ENCODE measurements at places on chromosomes 11 and 22.
A peak's percentile ranks its signal among the peaks of the same experiment; 100 is the strongest.

DNA sequence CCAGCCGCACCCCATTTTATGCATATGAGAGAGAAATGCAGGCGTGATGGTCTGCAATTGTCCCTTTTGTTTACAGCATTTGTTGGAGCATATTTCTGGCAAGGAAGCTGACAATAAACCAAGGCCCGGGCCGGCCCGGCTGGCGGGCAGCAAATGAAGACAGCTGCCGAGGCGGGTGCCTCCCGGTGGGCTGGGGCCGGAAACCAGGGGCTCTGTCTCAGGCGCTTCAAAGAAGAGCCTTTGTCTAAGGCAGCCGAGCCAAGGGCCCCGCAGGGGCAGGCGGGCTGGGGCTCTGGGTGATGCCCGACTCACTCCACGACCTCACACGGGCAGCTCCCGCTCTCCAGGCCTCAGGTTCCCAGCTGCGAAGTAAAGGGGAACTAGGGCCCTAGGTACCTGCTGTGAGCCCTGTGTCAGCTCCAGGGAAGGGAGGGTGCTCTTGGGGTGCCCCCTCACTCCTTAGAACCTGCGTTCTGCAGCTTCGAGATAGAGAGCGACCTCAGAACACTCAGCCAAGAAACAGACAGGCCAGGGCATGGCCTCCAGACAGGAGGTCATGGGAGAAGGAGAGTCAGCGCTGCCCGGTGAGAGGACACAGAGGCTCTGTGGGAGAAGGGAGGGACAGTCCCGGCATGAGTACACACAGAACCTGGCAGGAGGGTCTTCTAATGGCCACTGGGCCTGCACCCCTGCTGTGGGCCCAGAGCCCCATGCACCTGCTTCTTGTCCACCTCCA, 2.4 kb downstream of the LINC01488 start:
- no peak for DNase-seq

GRCh38 chr11:128940603-128941002, 2.1 kb downstream of the TP53AIP1 start:
- DNase-seq, result no peak

DNA sequence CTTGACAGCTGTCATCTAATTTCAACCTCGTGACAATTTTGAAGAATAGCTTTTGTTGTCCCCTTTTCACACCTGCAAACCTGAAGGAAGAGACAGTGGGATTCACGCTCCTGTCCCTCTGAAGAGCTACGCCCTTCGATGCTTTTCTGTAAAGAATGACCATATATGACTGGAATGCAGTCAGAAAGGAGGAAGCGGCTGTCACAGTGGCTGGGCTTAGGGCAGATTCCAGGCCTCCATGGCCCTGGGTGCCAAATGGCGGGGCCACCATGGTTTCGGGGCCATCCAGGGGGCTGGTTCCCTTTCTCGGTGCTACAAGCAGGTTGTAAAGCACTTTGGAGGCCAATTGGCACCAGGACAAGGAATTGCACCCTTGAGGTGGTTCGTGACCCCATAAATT, 22.2 kb upstream of the FGF19 start:
- no peak for DNase-seq

GRCh38 chr22:31933816-31934482, 10.4 kb upstream of the YWHAH start:
- no peak for DNase-seq

DNA sequence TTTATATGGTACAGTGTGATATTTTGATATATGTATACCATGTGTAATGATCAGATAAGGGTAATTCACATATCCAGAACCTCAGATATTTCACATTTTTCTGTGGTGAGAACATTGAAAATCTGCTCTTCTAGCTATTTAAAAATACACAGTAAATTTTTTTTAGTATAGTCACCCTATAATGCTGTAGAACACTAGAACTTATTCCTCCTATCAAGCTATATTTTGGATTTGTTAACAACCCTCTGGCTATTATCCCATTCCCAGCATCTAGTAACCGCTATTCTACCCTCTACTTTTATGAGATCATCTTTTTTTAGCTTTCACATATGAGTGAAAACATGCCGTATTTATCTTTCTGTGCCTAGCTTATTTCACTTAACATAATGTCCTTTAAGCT, 65.5 kb upstream of the SYT9 start:
- DNase-seq, result no peak

- no peak for DNase-seq
These were observed 739 bp downstream of the CELSR1 start for GRCh38 chr22:46536537-46537224.

DNA sequence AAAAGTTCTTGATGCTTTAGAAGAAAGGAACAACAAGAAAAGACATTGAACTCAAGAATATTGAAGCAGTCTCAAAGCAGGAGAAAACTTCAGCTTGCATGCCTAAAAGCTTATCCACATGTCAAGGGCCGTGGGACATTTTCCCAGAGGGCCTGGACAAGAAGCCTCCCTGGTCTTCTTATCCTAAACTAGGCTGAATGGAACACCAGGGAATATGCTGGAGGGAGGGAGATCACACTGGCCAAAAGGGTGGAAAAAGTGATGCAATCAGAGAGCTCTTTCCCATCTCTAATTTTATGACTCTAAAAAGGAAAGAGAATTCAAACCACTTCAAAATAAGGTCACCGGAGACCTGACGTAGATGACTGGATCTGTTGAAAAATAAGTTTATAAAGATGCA, 107.2 kb downstream of the MPPED2 start:
- peak; percentile 20 for DNase-seq

DNA sequence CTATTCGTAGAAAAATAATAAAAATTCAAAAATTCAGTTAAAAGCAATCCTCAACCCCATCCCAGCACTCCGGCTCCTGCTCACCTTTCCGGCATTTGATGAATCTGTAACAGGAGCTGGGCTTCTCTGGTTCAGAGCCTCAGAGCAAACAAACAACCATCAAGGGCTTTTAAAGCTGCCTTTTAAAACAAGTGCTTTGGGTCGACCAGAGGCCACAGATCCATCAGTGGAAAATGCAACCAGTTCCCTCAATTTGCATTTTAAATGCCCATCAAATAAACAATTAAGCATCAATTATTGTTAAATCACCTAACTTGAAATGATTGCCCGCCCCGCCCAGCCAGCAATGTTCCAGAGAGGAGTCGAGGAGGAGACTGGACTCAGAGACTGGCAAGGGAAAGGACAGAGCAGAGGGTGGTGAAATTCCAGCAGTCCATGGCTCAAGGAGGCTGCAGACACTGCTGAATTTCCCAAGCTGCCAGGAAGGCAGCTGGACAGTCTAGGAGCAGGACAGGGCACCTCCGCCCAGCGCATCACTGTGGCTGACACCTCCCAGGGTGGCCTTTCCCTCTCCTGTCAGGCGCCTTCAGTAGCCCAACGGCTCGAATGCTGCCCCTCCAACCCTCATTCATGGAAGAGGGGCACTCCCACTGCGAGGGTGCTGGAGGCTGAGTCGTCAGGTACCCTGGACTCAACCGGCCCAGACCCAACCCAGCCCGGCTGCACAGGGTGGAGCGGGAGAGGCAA, 7.5 kb downstream of the FXYD6 start:
- no peak for DNase-seq

DNA sequence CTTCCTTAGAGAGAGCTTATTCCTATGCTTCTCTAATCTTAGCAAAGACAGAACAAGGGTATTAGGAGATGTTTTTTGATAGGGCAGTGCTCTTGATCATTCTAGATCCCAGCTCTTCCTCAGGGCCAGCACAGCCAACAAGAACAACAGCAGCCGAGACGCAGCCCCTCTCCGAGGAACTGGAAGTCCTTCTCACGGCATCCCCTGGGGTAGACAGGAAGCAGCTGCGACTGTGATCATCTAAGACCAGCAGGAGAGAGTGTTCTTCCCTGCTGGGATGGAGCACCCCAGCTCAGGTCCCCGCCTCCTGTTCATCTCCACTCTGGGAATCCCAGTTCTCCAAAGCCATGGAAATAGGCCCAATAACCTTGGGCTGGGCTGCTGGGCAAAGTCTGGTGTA, 29.6 kb downstream of the IRAG1 start:
- no peak for DNase-seq

- peak; percentile 69 for DNase-seq
These were observed at the start of gene MYO7A for GRCh38 chr11:77127920-77128691. Gene MYO7A, plus strand, starts transcription at chr11:77128246. Its CDS starts 2,389 bp downstream, at chr11:77130635.

- DNase-seq, result no peak
These were observed 187.6 kb downstream of the ADAMTS15 start for GRCh38 chr11:130635937-130636630.

GRCh38 chr11:76365038-76365679, 15.8 kb downstream of the THAP12 start:
- no peak for DNase-seq

- DNase-seq, result peak; percentile 62
These were observed 7.9 kb upstream of the FADS3 start for GRCh38 chr11:61899146-61899841.

DNA sequence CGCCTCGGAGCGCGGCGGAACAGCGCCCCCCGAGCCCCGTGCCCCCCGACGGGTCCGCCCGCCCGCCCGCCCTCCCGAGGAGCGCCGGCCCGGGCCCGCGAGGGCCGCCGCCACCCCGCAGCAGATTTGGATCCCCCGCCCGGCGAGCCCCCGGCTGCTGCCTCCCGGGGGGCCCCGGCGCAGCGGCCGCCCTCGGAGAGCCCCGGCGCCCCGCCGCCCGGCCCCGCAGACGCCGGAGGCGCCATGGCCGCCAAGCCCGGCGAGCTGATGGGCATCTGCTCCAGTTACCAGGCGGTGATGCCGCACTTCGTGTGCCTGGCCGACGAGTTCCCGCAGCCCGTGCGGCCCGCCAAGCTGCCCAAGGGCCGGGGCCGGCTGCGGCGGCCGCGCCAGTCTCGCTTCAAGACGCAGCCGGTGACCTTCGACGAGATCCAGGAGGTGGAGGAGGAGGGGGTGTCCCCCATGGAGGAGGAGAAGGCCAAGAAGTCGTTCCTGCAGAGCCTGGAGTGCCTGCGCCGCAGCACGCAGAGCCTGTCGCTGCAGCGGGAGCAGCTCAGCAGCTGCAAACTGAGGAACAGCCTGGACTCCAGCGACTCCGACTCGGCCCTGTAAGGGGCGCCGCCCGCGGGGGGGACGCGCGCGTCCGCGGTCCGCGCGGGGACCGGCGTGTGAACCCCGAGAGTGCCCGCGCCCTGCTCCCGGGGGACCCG, 380 bp downstream of the C11orf96 start:
- DNase-seq, result peak; percentile 42

DNA sequence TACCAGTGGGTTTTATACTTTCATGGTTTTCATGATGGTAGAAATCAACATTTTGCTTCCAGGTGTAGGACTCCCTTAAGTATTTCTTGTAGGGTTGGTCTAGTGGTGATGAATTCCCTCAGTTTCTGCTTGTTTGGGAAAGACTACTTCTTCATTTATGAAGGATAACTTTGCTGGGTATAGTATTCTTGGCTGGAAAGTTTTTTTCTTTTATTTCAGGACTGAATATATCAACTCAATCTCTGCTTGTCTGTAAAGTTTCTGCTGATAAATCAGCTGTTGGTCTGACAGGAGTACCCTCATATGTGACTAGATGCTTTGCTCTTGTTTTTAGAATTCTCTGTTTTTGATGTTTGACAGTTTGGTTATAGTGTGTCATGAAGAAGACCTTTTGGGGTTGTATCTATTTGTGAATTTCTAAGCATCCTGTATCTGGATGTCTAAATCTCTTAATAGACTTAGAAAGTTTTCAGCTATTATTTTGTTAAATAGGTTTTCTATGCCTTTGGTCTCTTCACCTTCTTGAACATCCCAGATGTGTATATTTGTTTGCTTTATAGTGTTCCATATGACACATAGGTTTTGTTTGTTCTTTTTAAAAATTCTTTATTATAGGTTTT, 95.9 kb downstream of the ENTHD1 start:
- DNase-seq, result no peak

GRCh38 chr22:39410264-39410663, 10.7 kb downstream of the TAB1 start:
- DNase-seq, result no peak

GRCh38 chr11:36469063-36469462, 41.0 kb downstream of the TRAF6 start:
- DNase-seq, result no peak

DNA sequence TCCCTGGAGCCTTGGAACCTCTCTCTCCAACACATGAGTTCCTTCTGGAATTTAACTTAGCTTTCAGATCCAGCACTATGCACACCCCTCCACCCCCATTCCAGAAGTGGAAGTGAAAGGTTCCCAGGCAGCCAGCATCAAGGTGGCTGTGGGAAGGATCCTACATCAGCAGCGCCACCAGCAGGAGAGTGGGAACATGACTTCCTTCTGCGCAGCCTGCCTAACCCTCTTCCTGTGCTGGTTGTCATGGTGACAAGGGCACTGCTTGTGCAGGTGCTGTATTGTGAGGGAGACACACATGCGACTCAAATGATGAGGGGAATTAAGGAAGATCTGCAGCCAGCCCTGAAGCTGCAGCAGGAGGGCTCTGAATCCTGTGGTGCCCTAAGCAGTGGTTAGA, 904.5 kb upstream of the API5 start:
- no peak for DNase-seq

DNA sequence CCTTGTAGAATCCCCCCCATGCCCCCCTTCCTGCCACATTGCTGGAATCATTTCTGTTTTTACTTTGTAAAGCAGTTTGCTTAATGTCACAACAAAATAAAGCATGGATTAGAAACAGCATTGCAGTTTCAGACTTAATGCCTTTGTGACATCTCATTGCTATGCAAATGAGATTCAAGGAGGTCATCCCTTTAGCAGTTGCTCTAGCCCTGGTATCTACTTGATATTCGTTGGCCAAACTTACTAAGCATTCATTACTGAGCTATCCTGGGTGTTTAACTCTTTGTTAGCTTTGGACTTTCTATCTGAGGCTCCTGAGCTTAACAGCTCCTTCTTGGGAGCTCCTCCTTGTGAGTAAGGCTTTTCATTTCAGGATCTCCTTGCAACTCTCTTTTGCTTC, 16.3 kb downstream of the FAT3 start:
- no peak for DNase-seq

- peak; percentile 63 for DNase-seq
These were observed 787 bp downstream of the SMDT1 start for GRCh38 chr22:42080287-42080686.

DNA sequence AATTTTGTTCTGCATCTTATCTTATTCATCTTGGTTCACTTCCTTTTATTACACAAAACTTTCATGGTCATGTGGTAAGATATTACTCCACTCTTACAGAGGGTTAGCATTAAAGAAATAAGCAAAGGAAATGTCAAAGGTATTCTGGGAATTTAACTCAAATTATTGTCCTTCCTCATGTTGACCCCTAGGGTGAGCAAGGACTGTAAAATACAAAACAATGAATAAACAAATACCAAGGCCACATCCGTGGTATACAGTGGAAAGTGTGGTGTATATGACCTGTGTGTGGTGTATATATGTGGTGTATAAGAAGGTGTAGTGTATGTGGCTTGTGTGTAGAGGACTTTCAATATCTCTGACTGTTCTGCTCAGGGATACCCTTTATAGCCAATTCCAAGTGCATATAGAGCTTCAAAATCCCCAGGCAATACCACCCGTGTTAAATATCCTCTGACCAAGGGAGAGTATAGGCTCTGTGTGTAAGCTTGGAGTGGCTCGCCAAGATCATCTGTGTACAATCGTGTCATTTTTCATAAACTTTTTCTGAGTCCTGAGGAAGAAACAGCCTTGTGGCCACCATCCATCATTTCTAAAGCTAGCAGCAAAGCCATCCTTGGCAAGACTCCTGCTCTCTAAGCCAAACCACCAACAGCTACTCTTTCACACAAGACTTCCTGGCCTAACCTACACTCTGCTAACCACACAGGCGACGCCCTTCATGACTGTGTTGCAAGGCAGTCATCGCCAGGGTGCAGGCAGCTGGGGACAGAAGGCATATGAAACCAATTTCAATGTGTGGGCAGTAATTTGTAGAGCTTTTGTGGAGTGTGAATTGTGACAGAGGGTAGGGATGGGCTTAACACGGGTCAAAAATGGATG, 548.0 kb downstream of the ETS1 start:
- DNase-seq, result no peak
